Stimulated activated CD4-positive, alpha-beta T cell treated with anti-CD3 and anti-CD28 coated beads, Interleukin-4, amount 100 ng/mL, for 4 hours (primary cell): ENCODE measurements at places on chromosomes 5 and 9.

DNA sequence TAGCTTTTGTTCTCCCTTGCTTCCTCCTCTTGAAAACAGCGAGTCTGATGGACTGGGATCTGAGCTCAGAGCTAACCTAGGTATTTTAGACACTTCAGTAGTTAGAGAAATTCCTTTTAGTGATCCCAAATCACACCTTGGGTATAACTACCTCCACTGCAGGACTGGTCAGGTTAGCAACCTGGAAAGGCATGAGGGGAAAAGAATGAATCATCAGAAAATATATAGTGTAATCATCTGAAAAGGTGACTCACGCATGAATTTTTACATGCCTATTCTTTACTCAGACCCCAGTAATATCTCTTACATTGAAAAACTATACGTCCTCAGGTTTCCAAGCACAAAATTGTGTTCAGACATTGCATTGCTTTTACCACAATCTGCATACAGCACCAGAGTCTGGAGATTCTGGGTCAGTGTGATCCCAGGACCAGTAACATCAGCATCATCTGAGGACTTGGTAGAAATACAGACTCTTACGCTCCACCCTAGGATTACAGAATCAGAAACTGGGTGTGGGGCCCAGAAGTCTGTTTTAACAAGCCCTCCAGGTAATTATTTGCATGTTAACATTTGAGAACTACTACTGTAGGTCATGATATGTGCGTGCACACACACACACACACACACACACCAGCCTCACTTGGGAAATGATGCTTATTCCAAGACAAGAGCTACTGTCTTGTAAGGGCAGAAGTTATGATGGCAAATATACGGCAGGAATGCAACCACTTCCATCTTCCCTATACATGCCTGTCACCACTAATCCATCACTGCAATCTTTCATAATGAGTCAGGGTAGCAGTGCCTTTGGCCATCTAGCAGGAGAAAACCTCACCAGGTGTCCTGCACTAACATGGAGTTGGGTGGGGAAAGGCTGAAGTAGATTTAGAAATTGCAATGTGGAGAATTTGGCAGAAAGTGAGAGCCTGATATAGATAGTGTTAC is 271.6 kb upstream of the MAP3K1 start:
- DNase-seq = no peak

DNA sequence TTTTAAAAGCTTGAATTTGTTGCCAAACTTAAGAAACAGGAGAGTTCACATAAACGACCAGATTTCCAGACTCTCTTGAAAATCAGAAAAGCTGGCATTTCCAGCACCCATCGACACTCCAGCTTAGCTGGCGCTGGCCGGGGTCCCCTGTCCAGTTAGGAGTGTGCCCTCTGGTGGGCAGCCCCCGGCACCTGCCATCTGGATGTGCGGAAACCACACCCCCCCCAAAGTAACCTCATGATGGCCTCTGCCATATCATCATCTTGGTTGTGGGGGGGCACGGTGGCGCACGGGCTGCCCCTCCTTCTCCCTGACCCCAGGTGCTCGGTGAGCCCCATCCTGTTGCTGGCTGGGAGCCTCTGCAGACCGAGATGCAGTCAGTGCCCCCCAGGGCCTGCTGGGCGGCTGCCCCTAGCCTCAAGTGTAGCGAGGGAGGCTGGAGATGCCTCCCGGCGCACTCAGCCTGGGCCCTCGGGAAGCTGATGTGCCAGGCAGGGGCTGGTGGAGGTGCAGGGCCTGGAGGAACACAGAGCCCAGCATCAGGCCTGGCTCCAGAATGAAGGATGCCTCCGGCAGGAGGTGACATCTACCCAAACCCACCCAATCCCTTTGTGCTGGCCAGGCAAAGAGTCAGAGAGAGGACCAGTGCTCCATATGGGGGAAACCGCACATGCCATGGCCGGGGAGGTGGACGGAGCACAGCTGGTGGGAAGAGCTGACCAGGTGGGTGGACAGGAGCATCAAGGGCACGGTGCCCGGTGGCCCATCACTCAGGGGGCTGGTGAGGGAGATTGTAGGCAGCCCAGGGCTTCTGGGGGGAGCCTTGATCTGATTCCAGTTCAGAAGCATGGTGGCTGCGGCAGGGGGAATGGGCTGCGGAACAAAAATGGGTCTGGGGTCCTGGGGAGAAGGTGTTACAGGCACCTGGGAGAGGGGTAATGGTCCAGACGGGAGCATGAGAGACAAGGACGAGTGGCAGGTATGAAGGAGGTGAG is 70.6 kb downstream of the ADAMTS2 start:
- no peak for DNase-seq

DNA sequence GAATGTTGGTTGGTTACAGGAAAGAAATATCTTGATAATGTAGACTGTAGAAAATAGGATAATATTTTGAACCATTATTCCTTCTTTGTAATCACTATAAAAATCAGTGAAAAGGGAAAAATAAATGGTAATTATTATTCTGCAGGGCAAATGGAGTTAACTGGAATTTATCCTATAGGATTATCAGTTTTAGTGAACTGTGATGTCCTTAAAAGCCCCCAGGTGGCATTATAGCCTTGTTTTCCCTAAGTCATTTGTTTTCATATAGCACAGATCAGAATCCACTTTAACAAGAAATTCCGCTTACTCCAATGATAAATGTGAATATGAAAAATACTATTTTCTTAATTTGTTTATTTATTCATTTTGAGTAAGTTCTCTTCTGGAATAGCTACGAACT is 26.2 kb upstream of the WDR41 start:
- DNase-seq = no peak

- no peak for DNase-seq
Measured at GRCh38 chr5:91123901-91124300, 259.2 kb downstream of the ARRDC3 start.

DNA sequence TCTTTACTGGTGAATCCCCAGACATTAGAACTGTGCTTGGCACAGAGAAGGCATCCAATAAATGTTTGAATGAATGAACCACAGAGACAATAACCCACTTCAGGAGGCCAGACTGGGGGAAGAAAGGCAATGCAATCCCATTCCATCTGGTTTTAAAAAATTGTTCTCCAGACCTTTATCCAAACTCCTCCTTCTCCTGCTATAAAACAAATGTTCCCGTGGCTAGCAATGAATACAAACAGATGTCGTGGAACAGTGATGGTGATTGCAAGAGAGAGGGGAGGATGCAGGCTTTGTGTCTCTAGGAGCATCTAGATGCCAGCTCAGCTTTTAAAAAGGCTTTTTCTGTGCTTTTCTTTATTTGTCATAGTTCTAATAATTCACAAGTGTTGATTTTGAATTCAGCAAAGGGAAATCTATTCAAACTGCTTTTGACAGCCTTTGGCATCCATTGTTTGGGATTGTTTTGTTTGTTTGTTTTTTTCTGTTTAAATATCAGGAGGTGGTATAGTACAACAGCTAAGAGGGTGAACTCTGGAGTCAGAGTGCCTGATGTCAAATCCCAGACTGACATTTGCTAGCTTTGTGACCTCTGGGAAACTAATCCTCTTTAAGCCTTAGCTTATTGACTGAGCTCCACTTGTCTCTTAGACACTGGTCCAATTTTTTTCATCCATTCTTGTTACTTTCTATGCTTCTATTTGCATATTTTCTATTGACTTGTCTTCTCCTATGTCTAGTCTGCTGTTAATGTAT is 59.1 kb downstream of the TNFSF15 start:
- no peak for DNase-seq

DNA sequence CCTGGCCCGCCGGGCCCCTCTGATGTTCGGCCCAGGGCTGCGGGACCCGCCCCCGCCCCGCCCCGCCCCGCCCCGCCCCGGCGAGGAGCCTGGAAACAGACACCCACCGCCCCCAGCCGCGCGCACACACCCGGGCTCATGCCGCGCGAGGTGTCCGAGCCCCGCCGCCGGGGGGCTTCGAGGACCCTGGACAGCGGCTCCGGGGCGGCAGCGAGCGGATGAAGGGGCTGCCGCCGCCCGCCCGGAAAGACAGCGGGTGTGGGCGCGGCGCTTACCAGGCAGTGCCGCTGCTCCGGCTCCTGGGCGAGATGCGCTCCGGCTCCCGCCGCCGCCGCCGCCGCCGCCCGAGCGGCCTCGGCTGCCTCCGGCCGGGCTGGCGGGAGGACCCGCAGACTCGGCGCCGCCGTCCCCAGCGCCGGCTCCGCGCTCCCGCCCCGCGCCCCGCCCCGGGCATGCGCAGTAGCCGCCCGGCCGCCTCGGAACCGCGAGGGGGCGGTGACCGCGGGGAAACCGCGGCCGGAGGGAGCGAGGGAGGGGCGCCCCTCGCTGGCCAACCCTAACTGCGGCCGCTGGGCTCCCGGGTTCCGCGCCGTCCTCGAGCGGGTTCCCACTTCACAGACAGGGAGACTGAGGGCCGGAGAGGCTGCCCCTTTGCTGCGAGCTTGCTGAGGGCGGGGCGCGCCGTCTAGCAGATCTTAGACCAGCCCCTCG is at the start of gene GPRIN1:
GPRIN1 (minus strand) TSS at position 433 of the 711 bp plus-strand sequence. CDS start 10,322 bp downstream, outside the sequence.
- DNase-seq = peak; percentile 72

GRCh38 chr5:62718324-62718723 is 139.7 kb downstream of the LRRC70 start:
- no peak for DNase-seq

- DNase-seq = no peak
Measured at GRCh38 chr9:121059513-121059912, 9.4 kb upstream of the C5 start.

DNA sequence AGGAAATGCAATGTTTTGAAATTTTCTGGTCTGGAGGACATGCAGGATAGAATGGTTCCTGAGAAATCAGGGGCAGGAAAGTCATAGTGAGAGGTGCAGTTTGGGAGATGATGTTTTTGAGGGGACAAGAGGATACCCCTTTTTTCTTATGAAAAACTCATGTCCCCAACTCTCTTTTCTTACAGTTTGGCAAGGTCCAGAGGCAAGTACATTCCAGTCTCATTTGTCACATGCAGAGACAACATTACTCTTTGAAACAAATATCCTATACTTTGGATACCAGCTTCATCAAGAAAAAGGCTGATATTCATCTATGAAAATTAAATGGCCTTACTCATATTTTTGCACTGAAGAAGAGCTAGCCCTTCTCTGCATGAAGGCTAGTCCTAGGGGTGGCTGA is 48.2 kb downstream of the EQTN start:
- no peak for DNase-seq

DNA sequence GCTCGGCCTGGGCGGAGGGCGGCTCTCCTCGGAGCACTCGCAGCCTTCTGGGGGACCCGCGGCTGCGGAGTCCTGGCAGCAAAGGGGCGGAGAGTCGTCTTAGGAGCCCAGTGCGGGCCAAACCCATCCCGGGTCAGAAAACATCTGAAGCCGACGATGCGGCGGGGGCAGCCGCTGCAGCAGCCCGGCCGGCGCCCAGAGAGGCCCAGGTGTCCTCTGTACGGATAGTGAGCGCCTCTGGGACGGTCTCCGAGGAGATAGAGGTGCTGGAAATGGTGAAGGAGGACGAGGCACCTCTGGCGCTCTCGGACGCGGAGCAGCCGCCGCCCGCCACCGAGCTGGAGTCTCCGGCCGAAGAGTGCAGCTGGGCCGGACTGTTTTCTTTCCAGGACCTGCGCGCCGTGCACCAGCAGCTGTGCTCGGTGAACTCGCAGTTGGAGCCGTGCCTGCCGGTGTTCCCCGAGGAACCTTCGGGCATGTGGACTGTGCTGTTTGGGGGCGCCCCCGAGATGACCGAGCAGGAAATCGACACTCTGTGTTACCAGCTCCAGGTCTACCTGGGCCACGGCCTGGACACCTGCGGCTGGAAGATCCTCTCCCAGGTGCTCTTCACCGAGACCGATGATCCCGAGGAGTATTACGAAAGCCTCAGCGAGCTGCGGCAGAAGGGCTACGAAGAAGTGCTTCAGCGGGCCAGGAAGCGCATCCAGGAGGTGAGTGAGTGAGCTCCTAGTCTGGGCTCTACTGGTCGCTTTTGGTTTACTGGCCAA is 1.2 kb downstream of the JMY start:
- peak; percentile 29 for DNase-seq

DNA sequence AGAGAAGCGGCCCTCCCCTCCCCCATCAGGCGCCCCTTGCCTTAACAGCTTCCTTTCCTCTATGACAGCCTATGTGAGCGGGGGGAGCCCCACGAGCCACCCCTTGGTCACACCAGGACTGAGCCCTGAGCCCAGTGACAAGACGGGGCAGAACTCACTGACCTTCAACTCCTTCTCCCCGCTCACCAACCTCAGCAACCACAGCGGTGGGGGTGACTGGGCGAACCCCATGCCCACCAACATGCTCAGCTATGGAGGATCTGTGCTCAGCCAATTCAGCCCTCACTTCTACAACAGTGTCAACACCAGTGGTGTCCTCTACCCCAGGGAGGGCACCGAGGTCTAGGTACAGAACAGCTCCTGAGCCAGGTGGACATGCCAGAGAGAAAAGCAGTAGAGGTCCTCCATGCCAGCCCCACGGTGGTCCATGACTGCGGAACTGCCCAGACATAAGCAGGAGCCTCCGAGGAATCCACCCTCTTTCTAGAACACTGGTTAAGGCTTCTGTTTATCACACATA is 2.6 kb downstream of the FOXI1 start:
- no peak for DNase-seq

DNA sequence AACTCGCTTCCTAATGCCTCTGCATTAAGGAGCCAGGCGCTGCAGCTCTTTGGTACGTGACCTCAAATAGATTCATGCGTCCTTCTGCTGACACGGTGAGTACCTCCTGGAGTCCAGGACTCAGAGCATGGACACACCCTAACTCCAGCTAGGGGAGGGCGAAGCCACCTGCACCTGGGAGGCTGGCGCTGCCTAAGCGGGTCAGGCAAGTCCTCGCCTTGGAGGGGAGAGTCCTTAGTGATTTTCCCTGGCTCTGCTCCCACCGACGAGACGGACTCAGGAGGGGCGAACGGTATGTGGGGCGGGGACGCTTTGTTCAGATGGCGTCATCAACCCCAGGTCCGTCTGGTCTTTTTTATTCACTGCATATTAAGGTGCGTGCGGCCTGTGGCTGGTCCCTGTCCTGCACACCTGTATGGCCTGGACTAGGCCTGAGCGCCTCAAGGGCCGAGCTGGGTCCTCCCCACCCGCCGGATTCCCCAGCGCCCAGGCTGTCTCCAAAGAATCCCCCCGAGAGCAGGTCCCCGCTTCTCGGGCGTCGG is 50.3 kb downstream of the NSUN2 start:
- no peak for DNase-seq

GRCh38 chr9:114431770-114432169 is 44.0 kb upstream of the AKNA start:
- DNase-seq = no peak

DNA sequence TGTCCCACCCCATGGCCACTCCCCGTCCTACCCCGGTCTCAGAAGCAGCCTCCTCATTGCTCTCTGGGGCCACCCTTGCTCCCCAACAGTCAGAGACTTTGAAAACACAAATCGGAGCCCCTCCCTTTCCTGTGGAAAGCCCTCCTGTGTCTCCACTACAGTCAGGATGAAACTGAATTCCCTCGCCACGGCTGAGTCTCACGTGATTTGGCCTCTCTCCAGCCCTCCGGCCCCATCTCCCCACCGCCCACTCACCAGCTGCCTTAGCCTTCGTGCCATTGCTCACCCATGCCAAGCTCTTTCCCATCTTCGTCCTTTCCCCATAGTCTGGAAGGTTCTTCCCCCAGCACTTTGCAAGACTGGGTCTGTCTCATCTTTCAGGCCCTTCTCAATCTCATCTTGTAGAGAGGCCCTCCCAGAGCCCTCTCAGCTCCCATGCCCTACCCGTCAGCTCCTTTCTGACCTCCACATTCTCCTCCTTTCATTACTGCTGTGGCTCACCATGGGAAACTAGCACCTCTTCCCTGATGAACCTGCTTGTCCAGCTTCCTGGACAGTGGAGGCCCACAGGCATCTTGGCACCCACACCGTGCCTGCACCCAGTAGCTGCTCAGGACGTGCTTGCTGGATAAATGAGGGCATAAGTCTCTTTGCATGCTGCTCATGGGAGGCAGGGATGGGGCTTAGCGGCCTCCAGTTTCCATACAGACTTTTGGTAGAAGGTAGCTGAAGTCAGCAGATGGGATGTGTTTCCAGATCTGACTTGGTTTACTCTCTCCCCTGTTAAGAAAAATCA is 126.4 kb upstream of the COL5A1 start:
- no peak for DNase-seq
